ENCODE measurements at places on chromosomes 7 and 10. TPM values are rescaled to one million over a fixed set of nuclear protein-coding genes. Genes with fewer than 3 reads are reported as not detected.

PNLIP gene
- not detected for total RNA-seq

GPR37 gene
- total RNA-seq = not detected

CNPY1 gene
- not detected for total RNA-seq

DNA sequence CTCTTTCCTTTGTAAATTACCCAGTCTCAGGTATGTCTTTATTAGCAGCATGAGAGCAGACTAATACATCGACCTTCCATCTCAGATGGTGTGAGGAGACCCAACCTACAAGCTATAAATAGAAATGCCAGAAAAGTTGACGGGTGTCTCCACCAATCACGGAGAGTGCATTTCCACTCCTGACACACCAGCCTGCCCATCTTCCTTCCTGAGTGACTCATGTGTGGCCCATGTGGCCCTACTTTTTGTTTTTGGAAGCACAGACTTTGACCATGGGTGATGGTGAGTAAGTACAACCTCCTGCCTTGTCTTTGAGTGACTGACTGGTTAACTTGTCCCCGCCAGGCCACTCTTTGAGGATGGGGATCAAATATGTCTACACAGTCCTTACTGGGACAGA lies 147.0 kb downstream of the OAT start:
- no peaks in the 10 kb centered on the region for H3K4me1 ChIP-seq
- H3K36me3 ChIP-seq = no peaks in the 10 kb centered on the region
- no peak overlapping the region for H3K27ac ChIP-seq
- H3K27me3 ChIP-seq = no peaks in the 10 kb centered on the region
- no peak overlapping the region for H3K4me3 ChIP-seq

DNA sequence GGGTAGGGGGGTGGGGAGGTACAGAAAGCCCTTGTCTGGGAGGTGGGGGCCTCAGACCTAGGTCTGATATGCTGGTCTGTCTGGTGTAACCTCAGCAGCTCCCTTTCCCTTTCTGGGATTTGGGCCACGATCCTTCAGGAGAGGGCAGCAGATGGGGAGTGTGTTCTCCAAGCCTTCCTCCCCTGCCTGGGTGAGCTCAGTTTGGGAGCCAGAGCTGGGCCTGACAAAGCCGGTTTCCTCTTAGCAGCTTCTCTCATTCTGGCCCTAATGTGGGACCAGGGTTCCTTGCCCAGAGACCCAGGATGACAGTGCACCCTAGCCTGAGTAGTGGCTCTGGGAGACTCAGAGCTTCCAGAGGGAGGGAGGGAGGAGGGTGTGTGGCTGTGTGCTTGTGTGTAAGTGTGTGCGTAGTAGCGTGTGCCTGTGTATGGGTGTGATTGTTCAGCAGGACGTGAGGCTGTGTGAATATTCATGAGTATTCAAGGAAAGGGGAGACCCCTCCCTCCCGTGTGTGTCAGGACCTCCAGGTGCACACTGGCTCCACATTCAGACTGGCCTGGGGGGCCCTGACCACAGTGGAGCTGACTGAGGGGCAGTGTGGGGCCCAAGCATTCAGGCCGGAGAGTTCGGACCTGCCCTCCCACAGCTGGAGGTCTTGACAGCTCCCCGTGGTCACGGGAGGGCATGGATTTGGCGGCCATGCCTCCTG lies 96.5 kb downstream of the ZMIZ1 start:
- no peaks in the 10 kb centered on the region for H3K27me3 ChIP-seq
- no peak overlapping the region for H3K4me3 ChIP-seq
- no peaks in the 10 kb centered on the region for H3K36me3 ChIP-seq
- H3K27ac ChIP-seq = no peak overlapping the region
- no peaks in the 10 kb centered on the region for H3K4me1 ChIP-seq
- DNase-seq = no peak

- DNase-seq = no peak
- H3K27me3 ChIP-seq = no peaks in the 10 kb centered on the region
- H3K36me3 ChIP-seq = peaks cover 8% of the 10 kb centered on the region
- no peak overlapping the region for H3K27ac ChIP-seq
- H3K4me1 ChIP-seq = no peaks in the 10 kb centered on the region
These were observed 20.3 kb downstream of the ASB13 start for GRCh38 chr10:5645944-5646617.

Measured in activated CD8-positive, alpha-beta T cell treated with anti-CD3 and anti-CD28 coated beads for 36 hours (primary cell).